ENCODE measurements at places on chromosomes 7 and 10.

GRCh38 chr7:98420966-98421612 is 20.2 kb upstream of the BAIAP2L1 start:
- H3K36me3 ChIP-seq = no peaks in the 10 kb centered on the region
- DNase-seq = no peak
- no peaks in the 10 kb centered on the region for H3K4me1 ChIP-seq
- H3K4me3 ChIP-seq = no peak overlapping the region
- no peak overlapping the region for H3K27ac ChIP-seq

- peak overlapping the region; percentile 67 for H3K27ac ChIP-seq
- no peaks in the 10 kb centered on the region for H3K27me3 ChIP-seq
- no peak overlapping the region for H3K4me3 ChIP-seq
- no peaks in the 10 kb centered on the region for H3K36me3 ChIP-seq
These were observed 116.5 kb upstream of the EEPD1 start for GRCh38 chr7:36036590-36036989.

- H3K27ac ChIP-seq = no peak overlapping the region
- H3K27me3 ChIP-seq = no peaks in the 10 kb centered on the region
- H3K36me3 ChIP-seq = no peaks in the 10 kb centered on the region
- no peak overlapping the region for H3K4me3 ChIP-seq
- no peak for DNase-seq
- no peaks in the 10 kb centered on the region for H3K4me1 ChIP-seq
These were observed 345.6 kb upstream of the NRP1 start for GRCh38 chr10:33680036-33680435.

DNA sequence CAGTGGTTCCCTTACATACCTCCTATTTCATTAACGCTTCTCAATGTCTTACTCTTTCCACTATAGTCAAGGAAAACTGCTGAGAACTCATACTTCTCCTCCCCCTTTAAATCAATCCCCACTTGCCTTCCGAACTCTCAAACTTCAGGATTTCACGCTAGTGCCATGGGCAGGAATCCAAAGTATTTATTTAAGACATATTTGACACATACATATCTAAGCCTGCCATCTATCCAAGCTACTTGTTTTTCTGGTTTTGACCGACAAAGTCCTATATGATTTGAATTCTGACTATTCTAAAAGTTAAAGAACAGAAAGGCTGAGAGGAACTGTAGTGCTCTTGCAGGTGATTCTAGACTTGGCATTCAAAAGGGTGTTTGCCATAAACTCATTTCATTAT is 51.8 kb downstream of the CCDC6 start:
- H3K4me1 ChIP-seq = peaks cover 8% of the 10 kb centered on the region
- no peak for DNase-seq
- H3K27ac ChIP-seq = no peak overlapping the region
- H3K27me3 ChIP-seq = no peaks in the 10 kb centered on the region
- no peaks in the 10 kb centered on the region for H3K36me3 ChIP-seq

DNA sequence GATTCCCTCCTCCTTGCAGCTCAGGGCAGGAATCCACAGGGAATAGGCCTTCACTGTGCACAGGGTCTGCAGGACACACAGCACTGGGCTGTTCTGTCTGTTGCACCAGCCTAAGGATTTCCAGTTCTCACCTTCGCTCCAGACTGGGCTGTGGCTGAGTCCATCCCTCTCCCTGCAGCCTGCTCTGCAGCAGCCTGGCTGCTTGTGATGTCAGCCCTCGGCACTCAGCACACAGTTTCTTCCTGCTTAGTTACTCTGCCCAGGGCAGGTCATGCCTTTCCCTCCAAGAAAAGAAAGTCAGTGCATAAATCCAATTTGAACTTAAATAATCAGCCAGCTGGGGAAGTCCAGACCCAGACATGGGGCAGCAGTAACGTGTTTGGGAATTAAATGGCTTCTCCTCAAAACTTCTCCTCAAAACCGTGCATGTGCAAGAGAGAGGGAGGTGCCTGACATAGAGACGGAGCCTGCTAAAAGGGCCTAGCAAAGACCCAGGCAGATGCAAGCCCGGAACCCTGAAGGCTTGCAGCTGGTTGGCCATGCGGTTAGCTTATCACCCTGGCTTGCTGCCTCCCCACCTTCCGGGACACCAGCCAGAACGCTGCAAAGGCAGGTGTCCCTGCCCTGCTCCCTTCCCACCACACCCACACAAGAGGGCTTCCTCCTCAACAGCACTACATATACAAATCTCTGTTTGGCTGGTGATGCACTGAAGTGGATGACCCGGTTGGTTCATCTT is 10.9 kb upstream of the GDF2 start:
- no peak overlapping the region for H3K4me3 ChIP-seq
- no peak for DNase-seq
- no peaks in the 10 kb centered on the region for H3K27me3 ChIP-seq
- H3K4me1 ChIP-seq = peaks cover 10% of the 10 kb centered on the region

- no peaks in the 10 kb centered on the region for H3K36me3 ChIP-seq
- no peaks in the 10 kb centered on the region for H3K27me3 ChIP-seq
- no peak overlapping the region for H3K4me3 ChIP-seq
- no peaks in the 10 kb centered on the region for H3K4me1 ChIP-seq
These were observed 77.5 kb downstream of the SDK1 start for GRCh38 chr7:3378390-3379150.

DNA sequence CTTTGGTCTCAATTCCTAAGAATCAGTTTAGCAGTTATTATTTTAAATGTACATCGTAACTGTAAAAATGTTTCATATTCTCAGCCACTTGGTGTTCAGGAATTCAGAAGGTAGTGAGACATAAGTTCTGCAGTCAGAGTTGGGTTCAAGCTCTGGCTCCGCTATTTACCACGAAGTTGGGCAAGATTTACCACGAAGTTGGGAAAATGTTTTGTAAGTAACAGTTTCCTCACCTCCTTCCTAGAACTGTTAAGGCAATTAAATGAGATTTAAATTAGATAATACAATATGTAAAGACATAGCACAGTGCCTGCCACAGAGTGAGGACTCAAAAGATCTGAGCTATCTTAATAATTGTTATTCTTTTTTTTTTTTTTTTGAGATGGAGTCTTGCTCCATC is 16.3 kb upstream of the ABLIM1 start:
- no peaks in the 10 kb centered on the region for H3K27me3 ChIP-seq
- no peak overlapping the region for H3K4me3 ChIP-seq
- no peak overlapping the region for H3K27ac ChIP-seq
- no peaks in the 10 kb centered on the region for H3K36me3 ChIP-seq

GRCh38 chr10:104253606-104254410 is 884 bp upstream of the GSTO1 start:
- no peaks in the 10 kb centered on the region for H3K27me3 ChIP-seq
- peak overlapping the region; percentile 92 for H3K4me3 ChIP-seq
- peak overlapping the region; percentile 100 for H3K27ac ChIP-seq
- H3K4me1 ChIP-seq = peaks cover 18% of the 10 kb centered on the region
- no peak for DNase-seq

DNA sequence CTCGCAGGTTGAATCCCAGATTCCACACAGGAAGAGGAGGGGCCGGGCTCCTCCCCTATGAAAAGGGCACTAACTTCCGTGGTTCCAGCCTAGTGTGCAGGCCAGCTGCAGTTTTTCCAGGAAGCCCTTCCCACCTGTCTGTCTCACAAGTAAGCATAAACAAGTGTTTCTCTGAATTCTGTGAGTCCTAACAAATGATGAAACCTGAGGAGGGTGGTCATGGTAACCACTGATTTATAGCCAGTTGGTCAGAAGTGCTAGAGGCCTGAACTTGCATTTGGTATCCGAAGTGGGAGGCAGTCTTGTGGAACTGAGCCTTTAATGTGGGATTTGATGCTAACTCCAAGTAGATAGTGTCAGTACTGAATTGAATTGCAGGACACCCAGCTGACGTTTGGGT is 54.7 kb upstream of the STEAP4 start:
- H3K4me3 ChIP-seq = no peak overlapping the region
- H3K27ac ChIP-seq = no peak overlapping the region
- no peak for DNase-seq
- no peaks in the 10 kb centered on the region for H3K4me1 ChIP-seq
- no peaks in the 10 kb centered on the region for H3K36me3 ChIP-seq

GRCh38 chr10:124829447-124830115 is 28.0 kb downstream of the ABRAXAS2 start:
- no peaks in the 10 kb centered on the region for H3K36me3 ChIP-seq
- peaks cover 19% of the 10 kb centered on the region for H3K4me1 ChIP-seq
- H3K4me3 ChIP-seq = no peak overlapping the region
- no peaks in the 10 kb centered on the region for H3K27me3 ChIP-seq

DNA sequence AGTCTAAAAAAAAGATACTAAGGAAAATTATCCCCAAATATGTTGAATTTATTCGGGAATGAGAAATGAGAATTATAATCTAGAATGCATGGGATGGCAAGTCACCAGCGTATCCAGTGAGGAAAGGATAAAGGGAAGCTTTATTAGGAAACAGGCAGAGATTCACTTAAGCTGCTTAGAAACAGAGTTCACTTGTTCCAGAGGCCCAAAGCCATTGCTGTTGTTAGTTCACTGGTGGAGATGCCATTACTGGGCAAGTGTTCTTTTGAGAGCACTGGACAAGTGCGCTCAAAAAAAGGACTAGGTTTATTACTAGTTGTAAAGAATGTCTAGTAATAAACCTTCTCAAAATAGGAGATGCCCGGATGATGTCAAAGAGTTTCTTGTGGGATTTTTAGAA is 51.2 kb downstream of the MICU1 start:
- peak overlapping the region; percentile 12 for H3K27ac ChIP-seq
- H3K27me3 ChIP-seq = no peaks in the 10 kb centered on the region
- H3K36me3 ChIP-seq = no peaks in the 10 kb centered on the region
- DNase-seq = no peak

DNA sequence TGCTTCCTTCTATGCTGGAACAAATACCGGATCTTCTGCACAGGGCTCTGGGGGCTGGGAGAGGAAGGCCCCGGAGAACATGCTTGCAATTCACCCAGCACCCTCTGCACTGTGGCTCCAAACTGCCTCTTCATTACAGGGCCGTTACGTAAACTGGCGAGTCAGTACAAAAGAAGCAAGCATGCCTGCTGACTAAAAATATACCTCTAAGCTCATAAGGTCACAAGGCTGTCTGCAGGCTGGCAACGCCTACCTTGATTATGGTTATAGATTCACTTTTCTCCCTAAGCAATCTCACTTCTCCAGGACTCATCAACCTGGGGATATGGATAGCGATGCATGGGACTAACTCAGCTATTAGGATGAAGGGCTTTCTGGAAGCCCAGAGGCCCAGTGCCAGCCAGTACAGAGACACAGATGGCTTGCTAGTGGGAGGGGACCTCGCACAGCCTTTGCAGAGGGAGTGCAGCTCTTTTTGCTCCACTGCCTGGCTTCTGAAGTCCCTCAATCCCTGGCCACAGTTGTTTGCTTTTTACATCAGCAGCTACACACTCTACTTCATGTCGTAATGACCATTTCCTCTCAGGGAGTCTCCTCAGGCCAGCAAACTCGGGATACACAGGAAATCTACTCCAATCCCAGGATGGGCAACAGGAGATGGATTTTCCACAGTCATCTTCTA is 96.1 kb downstream of the SH3PXD2A start:
- peaks cover 70% of the 10 kb centered on the region for H3K4me1 ChIP-seq
- DNase-seq = no peak
- H3K36me3 ChIP-seq = no peaks in the 10 kb centered on the region
- H3K27ac ChIP-seq = peak overlapping the region; percentile 61
- H3K4me3 ChIP-seq = no peak overlapping the region

- H3K4me1 ChIP-seq = no peaks in the 10 kb centered on the region
- no peak for DNase-seq
- no peaks in the 10 kb centered on the region for H3K36me3 ChIP-seq
- H3K27ac ChIP-seq = no peak overlapping the region
- no peaks in the 10 kb centered on the region for H3K27me3 ChIP-seq
These were observed 259.5 kb upstream of the HGF start for GRCh38 chr7:82029236-82029913.

DNA sequence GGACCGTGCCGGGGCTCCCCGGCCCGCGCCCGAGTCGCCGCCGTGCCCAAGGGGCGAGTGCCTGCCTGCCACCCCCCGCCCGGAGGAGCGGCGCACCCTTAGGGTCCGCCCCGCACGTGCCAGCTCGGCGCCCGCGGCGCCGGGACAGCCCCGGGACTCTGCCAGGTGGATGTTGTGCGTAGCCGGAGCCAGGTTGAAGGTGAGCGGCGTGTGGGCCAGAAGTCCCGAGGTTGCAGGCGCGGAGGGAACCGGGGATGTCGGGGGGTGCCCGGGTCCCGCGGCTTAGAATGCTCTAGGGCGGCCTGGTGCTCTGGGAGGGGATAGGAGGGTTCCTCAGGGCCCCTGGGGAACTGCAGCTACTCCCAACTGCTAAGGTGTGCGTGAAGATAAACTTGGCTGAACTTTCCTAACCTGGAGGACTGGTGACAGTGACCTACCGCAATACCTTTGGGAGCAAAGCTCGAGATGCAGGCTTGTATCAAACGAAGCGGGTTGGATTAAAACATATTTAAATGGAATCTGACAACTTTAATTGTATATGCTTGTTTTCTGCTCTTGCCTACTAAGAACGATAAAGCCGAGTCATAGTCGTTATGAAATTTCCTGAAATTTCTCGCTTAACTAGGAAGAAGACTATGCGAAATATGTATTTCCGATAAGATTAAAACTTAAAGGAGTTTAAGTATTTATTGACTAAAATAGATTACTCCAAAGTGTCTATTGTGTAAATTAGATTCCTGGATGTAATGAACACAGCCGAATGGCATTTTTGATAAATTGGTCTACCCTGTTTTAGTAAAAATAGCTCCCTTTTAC is at the start of gene CUX1:
Gene CUX1 (plus strand): TSS at position 156 of the 816 bp plus-strand sequence. CDS start 14 bp downstream, at position 170.
- no peak for DNase-seq
- H3K36me3 ChIP-seq = no peaks in the 10 kb centered on the region
- peaks cover 50% of the 10 kb centered on the region for H3K4me1 ChIP-seq
- H3K27me3 ChIP-seq = no peaks in the 10 kb centered on the region
- peak within 1 kb of the TSS; percentile 96 for H3K27ac ChIP-seq

DNA sequence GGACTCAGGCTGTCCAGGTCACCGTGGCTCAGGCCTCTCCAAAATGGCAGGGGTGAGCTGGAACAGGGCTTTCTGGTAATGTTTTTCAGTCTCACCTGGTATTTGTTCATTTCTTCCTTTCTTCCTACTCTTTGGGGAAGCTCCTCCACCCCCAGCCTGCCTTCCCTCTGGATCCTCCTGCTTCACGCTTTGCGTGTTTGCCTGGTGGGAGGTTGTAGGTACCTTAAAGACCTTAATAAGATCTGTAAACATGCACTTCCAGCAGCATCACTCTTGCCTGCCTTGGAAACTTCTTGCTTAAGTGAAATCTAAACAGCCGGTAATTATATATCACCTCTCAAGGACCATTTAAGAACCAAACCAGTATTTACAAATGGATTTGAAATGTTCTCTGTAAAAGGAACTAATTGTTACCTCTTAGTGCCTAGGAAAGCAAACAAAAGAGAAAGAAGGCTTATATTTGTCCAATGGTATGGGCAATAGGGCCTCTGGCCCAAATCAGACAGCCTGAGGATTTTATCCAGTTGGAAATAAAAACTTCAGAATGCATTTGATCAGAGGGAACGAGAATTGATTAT is 339.9 kb downstream of the CCSER2 start:
- H3K4me3 ChIP-seq = no peak overlapping the region
- no peak overlapping the region for H3K27ac ChIP-seq
- no peak for DNase-seq

GRCh38 chr10:49170632-49171325 is 17.4 kb downstream of the TMEM273 start:
- DNase-seq = no peak
- no peaks in the 10 kb centered on the region for H3K27me3 ChIP-seq
- H3K4me3 ChIP-seq = no peak overlapping the region
- no peak overlapping the region for H3K27ac ChIP-seq
- no peaks in the 10 kb centered on the region for H3K36me3 ChIP-seq

- H3K27ac ChIP-seq = no peak overlapping the region
- peaks cover 58% of the 10 kb centered on the region for H3K36me3 ChIP-seq
- no peak overlapping the region for H3K4me3 ChIP-seq
- no peaks in the 10 kb centered on the region for H3K27me3 ChIP-seq
- no peaks in the 10 kb centered on the region for H3K4me1 ChIP-seq
These were observed 2.1 kb upstream of the ADAM8 start for GRCh38 chr10:133278577-133279265.

GRCh38 chr7:69190763-69191162 is 407.5 kb upstream of the AUTS2 start:
- no peak for DNase-seq
- H3K36me3 ChIP-seq = no peaks in the 10 kb centered on the region
- H3K27ac ChIP-seq = no peak overlapping the region
- no peak overlapping the region for H3K4me3 ChIP-seq

Measured in tibial nerve (tissue), 4 donors.